K562 (cell line): ENCODE measurements at places on chromosomes 12 and 14. TPM values are rescaled to one million over a fixed set of nuclear protein-coding genes. Genes with fewer than 3 reads are reported as not detected.
A peak's percentile ranks its signal among the peaks of the same experiment; 100 is the strongest.

DNA sequence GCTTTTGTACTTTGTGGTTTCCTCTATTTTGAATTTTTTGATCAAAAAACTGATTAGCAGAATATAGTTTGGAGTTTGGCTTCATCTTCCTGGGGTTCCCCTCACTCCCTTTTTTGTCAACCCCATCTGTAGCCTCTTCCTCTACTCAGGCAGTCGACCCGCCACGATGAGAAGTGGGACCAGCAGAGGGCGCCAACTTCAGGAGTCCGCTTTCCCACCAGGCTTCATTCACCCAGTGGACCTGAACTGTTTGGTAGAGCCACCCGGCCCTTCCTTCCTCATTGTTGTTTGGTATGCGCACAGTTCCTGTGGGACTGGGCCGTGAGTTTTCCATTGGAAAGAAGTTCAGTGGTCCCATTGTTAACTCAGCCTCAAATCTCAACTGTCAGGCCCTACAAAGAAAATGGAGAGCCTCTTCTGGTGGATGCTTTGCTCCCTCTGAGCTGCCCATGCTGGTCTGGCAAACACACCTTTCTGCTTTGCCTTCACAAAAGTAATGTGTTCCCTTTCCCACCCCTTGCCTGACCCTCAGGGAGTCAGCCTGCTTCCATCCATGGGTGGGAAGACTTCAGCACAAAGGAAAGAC, 21.7 kb downstream of the TMBIM6 start:
- DNase-seq, result peak; percentile 71

DNA sequence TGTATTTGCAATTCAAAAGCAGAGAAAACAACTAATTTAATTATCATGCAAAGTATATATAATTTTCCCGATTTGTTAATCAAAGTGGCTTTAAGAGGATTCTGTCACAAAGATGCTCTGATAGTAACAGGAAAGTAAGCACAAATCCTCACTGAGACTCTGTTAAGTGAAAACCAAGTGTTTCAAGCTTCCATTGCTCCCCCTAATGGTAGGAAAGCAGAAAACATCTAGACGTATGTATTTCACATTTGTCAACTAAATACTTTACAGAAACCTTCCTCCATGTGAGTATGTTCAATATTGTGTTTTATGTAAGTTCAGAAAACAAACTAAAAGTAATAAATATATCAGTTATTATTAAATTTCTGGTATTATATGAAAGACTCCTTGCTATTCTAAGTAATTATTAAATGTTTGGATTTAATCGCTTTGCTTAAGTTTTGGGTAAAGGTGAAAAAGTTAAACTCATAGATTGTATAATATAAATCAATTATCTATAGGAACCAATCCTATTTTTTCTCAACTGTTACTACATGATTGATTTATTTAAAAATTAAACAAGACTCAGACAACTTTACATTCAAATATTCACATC, 1.5 kb upstream of the NTS start:
- DNase-seq, result peak; percentile 2

GRCh38 chr12:8784290-8784888, 38.0 kb upstream of the A2ML1 start:
- no peak for DNase-seq

- DNase-seq, result no peak
Measured at GRCh38 chr12:61796846-61797245, 463.4 kb upstream of the USP15 start.

DNA sequence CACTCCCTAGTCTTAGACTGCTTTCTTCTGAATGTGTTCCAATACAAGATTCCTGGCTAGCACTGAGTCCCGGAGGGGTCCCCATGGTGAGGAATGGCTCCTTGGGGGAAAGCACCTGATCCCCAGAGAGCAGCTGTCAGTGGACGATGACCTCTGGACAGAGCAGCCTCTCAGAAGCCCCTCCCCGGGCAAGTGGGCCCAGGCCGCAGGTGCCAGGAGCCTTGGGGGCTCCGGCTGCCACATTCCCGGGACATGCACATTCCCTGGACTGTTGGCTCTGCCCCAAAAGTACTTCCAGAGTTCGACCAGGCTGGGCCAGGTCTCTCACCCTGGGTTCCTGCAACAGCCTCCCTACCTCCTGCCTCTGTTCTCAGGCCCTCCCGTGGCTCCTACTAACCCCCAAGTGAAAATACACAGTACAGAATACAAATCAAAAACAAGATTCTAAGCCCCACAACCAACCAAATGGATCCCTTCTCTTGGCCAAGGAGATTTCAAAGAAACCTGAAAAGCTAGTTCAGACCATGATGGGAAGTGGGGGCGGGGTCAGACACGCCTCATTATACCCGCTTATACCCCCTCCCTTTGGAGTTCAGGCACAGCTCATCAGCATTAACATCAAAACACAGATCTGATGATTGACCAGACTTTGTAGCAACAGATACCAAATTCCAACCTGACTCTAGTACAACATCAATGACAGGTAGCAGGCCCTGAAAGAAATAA, 23.3 kb upstream of the BTBD6 start:
- no peak for DNase-seq

DNA sequence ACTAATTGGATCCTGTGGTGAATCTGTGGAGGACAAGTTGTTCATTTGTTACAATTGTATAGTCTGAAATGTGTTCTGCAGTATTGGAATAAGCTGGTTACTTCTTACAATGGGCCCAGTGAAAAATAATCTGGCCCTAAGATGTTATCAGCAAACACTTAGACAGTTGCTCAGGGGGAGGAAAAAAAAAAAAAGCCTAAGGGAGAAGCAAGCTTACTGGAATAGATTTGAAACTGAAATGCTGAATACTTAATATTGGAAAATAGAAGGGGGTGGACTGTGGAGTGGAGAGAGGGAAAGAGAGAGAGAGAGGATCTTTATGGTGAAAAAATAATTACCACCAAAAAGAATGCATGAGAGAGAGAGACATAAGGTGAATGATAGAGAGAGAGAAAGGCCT, 4.0 kb downstream of the FOXG1 start:
- no peak for DNase-seq

BRI3BP gene
- total RNA-seq, result 24.6 TPM in 2 replicates

KLHL42 gene
- 11.7 and 12.3 TPM in 2 replicates for total RNA-seq
